ENCODE measurements at places on chromosomes 11 and 22.

DNA sequence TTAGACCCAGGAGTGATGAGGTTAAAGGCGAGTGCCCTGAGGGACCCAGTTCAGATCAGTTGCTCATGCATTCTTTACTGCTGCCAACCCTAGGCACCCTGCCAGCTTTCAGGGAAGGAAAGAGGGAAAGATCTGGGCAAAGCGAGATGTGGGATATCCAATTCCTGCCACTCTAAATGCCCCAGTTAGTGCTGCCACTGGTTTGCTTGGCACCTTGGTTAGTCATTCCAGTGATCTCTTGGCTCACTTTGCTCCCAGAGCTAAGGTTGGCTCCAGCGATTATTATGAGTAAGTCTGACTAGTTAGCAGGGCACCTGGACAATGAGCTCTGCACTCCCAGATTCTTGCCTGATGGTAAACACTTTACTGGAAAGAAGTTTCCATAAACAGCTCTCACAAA is 85.0 kb downstream of the INSC start:
- no peak for DNase-seq

- peak; percentile 16 for DNase-seq
Observed at GRCh38 chr11:90250970-90251369, 28.1 kb upstream of the CHORDC1 start.

DNA sequence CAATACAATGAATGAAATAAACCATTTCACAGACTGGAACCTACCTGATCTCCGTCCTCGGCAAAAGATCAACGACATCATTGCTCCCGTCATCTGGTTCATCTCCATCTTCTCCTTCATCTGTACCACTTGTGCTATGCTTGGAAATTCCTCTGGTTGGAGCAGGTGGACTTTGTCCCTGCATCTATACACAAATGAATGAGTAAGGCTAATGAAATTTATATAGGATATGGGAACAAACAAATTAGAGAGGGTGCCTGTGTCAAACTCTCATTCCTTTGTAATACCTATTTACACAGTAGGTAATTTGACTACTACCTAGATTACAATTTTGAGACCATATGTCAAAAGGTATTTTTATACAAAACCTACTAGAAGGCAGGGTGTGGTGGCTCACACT is 59.4 kb downstream of the F2 start:
- no peak for DNase-seq

DNA sequence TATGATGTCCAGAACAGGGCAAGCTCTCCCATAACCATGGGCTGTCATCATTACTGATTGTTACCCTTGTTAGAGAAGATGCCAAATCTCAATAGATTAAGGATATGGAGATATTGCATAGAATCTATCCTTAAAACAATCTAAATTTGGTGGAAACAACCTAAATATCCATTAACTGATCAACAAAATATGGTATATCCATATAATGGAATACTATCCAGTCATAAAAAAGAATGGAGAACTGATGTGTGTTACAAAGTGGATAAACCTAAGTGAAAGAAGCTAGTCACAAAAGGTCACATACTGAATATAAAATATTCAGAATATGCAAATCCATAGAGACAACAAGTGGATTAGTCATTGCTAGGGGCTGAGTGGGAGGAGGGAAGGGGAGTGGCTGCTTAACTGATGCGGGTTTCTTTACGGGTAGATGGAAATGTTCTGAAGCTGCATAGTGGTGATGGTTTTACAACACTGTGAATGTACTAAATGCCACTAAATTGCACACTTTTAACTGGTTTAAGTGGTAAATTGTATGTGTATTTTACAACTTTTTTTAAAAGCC is 36.1 kb upstream of the SMCO4 start:
- DNase-seq = no peak

GRCh38 chr11:60717956-60718355 is 6.6 kb upstream of the MS4A18 start:
- DNase-seq = peak; percentile 25

GRCh38 chr11:34105957-34106504 is 602 bp downstream of the NAT10 start:
- no peak for DNase-seq

- no peak for DNase-seq
Observed at GRCh38 chr11:23569134-23569533, 708.9 kb upstream of the CCDC179 start.

DNA sequence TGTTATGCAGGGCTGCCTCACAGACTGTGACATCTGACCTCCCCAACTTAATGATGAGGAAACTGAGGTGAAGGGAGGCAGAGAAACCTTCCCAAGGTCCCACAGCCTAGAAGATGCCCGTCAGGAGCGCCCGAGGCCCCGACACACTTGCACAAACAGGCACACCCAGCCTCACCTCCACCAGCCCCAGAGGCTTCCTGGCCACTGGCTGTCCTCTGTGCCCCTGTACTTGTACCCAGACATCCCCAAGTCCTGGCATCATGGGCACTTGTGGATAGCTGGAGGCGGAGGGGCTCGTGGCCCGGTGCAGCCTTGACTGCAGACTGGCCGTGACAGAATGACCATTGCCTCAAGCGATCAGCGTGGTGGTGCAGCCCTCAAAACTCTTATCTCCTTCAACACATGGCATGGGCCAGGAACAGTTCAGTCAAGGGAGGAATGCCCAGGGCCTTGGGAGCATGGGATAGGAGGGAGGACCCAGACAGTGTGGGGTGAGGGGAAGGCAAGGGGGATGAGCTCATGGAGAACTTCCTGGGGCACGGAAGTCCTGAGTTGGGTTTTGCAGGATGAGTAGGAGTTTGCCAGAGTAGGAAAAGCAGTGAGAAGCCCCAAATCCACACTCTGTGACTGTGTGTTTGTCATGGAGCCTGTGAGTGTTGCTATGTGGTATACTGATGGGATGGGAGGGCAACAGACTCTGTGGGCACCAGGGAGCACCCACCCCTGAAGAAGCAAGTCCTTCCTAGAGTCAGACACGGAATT is 25.8 kb upstream of the PPARA start:
- DNase-seq = no peak

GRCh38 chr22:37276776-37277175 is 5.5 kb upstream of the CYTH4 start:
- no peak for DNase-seq

DNA sequence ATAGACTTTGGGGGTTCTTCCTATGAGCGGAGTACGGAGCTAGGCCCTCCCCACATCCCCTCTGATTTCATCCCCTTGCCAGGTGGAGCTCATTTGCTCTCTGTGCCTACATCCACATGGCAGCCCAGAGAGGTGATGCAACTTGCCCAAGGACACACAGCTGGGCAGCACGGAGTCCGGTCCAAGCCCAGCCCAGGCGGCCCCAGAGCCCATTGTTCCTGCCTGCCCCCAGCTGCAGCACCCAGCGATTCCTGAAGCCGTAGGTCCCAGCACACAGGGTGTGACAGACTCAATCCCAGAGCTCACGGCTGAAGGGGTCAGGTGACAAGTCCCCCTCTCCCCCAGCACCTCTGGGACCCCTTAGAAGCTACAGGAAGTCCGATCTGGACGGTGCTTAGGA is 22.2 kb upstream of the RFPL3 start:
- DNase-seq = no peak

DNA sequence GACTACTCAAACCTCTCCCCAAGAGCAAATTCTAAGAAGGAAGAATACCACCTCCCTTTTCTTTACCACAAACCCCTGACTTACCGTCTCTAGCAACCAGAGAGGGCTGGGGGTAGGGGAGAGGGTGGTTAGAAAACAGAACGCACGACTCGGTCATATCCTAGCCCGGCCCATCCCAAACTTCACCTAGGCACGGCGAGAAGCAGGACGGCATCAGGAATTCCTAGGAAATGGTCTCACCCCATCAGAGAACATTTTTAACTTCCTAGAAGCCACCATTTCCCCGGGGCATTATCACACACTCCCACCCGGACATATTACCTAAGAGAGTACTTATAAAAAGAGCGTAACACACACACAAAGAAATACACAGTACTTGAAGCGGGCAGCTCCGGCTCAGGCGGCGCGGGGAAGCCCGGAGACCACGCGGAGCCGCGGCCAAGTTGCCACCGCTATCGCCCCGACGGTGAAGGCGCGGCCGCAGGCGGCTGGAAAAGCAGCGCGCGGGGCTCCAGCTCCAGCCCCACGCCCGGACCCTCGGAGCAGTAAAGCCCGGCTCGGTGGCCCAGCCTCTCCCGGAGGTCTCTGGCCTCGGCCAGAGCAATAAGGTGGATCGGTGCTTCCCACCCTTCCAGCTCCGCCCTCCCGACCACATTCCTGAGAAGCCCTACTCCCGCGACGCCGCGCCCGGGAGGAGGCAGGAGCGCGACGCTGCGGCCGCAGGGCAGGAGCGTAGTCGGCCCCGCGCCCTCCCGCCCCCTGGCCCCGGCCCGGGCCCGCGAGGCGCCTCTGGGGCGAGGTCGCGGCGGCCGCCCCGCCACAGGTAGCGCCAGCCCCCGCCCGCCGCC is 878 bp downstream of the RRAS2 start:
- peak; percentile 49 for DNase-seq

DNA sequence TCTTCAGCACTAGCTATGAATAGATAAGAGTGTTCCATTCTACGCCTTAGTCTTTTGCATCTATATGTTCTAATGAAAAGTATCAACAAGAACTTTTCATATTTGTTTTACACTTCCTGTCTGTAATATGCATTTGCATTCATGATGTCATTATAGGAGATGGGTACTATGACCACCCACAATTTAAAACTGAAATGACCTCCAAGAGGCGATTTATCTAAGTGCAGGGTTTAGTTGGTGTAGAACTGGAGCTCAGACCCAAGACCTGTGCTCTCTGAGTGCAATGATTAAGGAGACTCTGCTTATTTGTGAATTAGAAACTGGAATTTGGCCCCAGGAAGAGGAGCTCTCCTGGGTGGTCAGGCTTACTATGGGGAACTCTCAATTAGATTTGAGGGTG is 289.1 kb downstream of the ETS1 start:
- DNase-seq = no peak

GRCh38 chr11:1040428-1041148 is 4.1 kb upstream of the MUC6 start:
- no peak for DNase-seq

GRCh38 chr11:64856382-64857227 is 12.2 kb upstream of the CDC42BPG start:
- DNase-seq = no peak

DNA sequence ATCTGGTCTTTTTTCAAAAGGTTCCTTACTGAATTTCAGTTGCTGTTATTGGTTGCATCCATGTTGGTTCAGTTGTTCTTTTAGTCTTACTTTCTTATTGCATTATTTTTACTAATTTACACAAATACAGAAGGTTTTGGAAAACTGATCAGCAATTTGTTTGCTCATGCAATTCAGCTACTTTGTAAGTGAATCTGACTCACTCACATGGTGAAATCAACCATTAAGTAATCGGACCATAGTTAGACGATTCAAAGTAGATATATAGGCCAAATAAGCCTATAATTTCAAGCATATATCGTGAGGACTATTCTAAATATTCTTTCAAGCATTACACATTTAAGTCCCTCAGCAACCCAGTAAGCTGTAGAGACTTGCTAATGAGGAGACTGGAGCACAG is 41.7 kb downstream of the CCDC83 start:
- DNase-seq = no peak

DNA sequence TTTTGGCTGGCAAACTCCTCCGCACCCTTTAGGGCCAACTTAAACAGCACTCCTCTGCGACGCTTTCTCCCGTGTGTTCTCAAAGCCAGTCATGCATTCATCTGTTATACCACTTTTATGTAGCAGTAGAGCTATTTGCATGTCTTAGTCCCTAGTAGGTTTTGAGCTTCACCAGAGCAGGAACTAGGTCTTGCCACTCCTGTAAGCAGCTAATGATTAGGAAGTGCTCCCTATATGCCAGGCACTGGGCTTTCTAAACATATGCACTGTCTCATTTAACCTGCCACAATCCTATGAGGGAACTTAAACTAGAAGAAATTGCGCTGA is 180.8 kb downstream of the DBX1 start:
- DNase-seq = no peak

DNA sequence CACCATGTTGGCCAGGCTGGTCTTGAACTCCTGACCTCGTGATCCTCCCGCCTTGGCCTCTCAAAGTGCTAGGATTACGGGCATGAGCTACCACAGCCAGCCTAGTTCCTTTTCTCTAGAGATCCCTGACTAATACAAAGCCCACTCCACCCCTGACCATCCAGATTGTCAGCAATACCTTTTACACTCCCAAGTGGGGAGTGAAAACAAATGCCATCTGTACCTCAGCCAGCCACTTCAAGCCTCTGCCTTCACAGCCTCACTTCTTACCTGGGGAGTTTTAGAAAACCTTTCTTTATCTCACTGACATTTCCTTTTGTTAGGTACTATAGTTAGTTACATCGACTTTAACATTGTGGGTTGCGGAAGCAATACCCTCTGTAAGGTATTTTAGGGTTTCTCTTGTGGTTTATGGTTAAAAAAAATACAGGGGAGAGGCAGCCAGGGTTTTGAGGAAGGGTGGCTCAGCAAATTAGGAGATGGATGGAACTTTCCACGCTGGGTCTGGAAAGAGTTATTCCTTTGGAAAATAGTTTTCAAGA is 8.9 kb downstream of the TOM1 start:
- DNase-seq = peak; percentile 31

DNA sequence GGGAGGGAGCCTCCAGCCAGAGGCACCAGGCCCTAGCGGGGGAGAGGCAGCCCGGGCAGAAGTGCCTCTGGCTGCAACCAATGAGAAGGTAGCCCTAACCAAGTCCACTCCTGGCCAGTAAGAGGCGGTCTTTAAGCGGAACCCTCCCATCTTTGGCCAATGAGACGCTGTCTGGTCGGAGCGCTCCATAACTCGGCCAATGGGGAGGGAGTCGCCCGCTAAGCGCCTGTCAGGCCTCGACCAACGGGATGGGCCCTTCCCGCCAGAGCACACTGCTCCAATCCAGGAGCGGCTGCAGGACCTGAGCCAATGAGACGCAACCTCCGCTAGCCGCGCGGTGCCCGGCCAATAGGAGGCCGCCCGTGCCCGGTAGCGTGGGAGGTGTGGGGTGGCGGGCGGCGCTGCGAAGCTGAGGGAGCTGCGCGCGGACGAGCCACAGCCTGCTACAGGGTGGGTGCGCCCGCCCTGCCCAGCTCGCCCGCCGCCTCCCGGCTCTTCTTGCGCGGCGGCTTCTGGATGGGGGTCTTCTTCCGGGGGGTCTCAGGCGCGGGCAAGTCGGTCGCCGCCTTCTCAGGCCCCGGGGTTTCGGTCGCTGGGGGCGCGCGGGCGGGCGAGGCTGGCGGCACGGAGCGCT is 12.6 kb downstream of the SCARF2 start:
- DNase-seq = no peak

GRCh38 chr11:95072948-95073347 is 6.2 kb downstream of the SRSF8 start:
- no peak for DNase-seq

GRCh38 chr11:121711236-121711635 is 258.5 kb upstream of the SORL1-AS1 start:
- DNase-seq = no peak

GRCh38 chr11:34523053-34523452 is 9.5 kb upstream of the ELF5 start:
- DNase-seq = no peak
